ENCODE measurements at places on chromosomes 3 and 15.

GRCh38 chr3:194806991-194807630, 121.4 kb downstream of the FAM43A start:
- DNase-seq, result no peak

- no peak for DNase-seq
Measured at GRCh38 chr15:86231864-86232721, 152.4 kb downstream of the AGBL1 start.

- no peak for DNase-seq
Measured at GRCh38 chr3:107110596-107111305, 266.5 kb upstream of the CCDC54 start.

DNA sequence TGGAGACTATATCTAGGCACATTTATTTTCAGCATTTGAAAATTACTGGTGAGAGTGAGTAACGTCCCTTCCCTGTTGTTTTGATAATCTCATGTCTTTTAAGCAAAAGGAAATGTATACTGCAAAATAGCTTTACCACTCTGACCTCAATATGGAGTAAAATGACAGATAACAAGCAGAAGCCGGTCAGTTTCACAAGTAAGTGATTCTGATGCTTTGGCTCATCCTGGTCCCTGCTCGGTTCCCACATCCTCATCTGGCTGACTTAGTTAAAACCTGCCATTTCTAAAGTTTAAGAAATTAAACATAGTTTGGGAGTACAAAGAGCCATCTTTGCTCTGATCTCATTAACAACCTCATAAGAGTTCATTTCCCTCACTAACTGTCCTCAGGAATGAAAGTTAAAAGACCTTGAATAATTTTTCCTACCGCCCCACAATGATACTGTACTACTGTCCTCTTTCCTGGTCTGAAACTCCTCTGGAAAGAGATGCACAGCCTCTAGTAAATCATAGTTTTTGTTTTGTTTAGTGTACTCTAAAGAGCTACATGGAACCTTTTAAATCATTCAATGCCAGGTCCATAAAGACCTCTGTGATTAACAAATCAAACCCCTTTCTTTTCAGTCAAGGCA, 72.3 kb upstream of the ICE2 start:
- no peak for DNase-seq

- no peak for DNase-seq
Measured at GRCh38 chr15:65412556-65412955, 10.2 kb downstream of the IGDCC4 start.

GRCh38 chr3:45462522-45463265, 74.3 kb downstream of the LARS2 start:
- no peak for DNase-seq

DNA sequence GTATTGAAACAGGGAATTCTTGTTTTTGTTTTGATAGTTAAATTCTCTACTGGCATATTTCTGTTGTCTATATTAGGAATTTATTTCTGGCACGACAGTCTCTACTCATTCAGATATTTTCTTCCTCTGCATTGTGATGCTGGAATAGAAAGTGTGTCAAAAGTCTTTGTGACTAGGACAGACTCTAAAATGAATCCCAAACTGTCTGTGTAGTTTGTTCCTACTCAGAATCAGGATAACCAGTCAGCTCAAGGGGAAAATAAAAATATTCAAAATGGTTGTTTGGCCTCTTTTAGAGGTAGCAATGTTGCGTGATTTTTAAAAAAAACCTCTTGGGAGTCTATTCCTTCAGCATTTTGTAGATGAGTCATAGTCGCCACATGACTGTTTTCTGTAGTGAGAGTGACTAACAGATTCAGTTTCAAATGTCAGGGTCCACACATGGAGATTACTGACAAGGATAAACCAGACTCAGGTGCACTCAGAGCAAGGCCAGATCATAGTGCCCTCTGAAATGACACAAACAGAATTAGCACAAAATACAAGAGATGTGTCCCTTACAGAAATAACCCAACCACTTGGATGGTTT, 13.1 kb downstream of the SLC7A14 start:
- peak; percentile 62 for DNase-seq

- DNase-seq, result no peak
Measured at GRCh38 chr3:90032980-90033641, 925.7 kb downstream of the EPHA3 start.

GRCh38 chr3:157605356-157605755, 102.1 kb upstream of the VEPH1 start:
- DNase-seq, result no peak

GRCh38 chr3:148262980-148263379, 434.7 kb upstream of the AGTR1 start:
- no peak for DNase-seq

GRCh38 chr15:39833515-39833981, 50.9 kb upstream of the FSIP1 start:
- DNase-seq, result no peak

GRCh38 chr15:100468285-100468684, 60.5 kb downstream of the CERS3 start:
- DNase-seq, result no peak

GRCh38 chr3:55755516-55756205, 268.6 kb upstream of the WNT5A start:
- DNase-seq, result no peak

GRCh38 chr3:115930922-115931321, 307.6 kb downstream of the GAP43 start:
- no peak for DNase-seq

DNA sequence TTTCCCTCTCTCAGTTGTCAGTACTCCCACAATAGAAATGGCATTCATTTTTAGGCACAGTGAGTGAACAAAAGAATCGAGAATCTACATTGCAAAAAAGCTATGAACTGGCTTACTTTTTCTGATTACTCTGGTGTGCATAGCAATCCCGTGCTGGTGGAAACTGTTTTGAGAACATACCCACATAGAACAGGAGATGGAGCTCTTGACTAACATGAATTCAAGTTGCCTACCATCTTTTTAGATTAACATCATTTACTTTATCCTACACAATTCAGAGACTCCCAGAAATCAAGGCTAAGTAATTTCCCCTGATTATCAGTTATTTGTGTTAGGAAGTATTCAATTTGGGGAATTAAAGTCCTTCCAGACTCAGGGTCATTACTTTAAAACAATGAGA, 326.6 kb downstream of the ARPP21 start:
- peak; percentile 4 for DNase-seq

- no peak for DNase-seq
Measured at GRCh38 chr3:76039431-76039830, 254.1 kb upstream of the ZNF717 start.

DNA sequence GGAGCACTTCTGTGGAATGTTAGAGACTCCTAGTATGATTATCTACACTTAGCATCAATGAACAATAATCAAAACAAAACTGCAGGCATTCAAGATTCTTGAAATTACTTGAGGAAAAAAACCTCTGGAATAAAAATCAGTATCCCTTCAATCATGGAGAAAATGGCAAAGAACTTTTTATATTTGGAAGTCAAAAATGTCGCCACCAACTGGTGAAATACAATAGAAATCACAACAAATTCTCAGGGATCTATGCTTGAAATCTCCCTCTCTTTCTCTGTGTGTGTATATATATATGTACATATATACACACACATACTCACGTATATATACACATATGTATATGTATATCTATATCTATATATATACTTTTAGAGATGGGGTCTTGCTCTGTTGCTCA, 378.9 kb upstream of the ALCAM start:
- no peak for DNase-seq

GRCh38 chr15:50883903-50884302, 24.6 kb upstream of the AP4E1 start:
- DNase-seq, result peak; percentile 29

GRCh38 chr3:95172164-95172943, 1109.5 kb downstream of the NSUN3 start:
- DNase-seq, result no peak

DNA sequence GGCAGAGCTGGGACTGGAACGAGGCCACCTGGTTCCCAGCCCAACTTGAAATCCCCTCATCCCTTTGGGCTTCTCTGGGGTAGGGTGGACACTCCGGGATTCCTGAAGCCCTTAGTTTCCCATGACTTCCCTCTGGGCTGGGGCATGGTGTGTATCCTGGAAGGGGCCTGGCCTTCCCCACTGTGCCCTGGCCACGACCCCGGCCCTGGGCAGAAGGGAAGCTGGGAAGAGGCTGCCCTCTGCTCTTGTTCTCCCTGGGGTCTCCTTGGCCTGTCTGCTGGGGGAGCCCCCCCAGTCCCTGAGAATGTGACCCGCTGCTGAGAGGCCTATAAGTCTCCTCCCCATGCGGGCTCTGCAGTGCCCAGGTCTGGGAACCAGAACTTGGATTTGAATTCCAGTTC, 104.9 kb downstream of the LINGO1 start:
- DNase-seq, result no peak

DNA sequence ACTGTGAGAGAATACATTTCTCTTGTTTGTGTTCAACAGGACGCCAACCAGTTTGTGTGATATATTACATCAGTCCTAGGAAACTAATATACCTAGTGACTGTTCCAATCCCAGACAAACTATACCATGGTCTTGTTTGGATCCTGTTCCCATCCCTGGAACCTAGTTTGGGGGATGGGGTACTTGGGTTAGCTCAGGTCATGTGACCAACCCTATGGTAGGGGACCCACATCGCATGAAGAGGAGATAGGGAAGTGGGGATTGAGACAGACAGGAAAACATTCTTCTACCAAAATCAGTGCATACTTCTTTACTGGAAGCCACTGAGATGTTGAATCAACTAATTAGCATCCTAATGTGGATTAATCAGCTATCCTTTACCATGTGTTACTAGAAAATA, 146.1 kb downstream of the THSD4 start:
- DNase-seq, result no peak

- DNase-seq, result no peak
Measured at GRCh38 chr3:8505621-8506020, 4.0 kb downstream of the LMCD1 start.

- no peak for DNase-seq
Measured at GRCh38 chr3:102299125-102299877, 135.5 kb upstream of the ZPLD1 start.

- DNase-seq, result no peak
Measured at GRCh38 chr15:96261575-96262034, 68.9 kb upstream of the NR2F2 start.

- DNase-seq, result no peak
Measured at GRCh38 chr3:13332740-13333139, 87.4 kb downstream of the NUP210 start.

GRCh38 chr3:107217172-107217571, 160.1 kb upstream of the CCDC54 start:
- peak; percentile 95 for DNase-seq

- no peak for DNase-seq
Measured at GRCh38 chr15:58292751-58293175, 139.0 kb upstream of the LIPC start.

GRCh38 chr15:51759557-51760070, 8.2 kb downstream of the TMOD2 start:
- peak; percentile 79 for DNase-seq

- no peak for DNase-seq
Measured at GRCh38 chr3:158671821-158672214, 630 bp downstream of the LXN start.

GRCh38 chr15:80138961-80139360, 13.8 kb upstream of the FAH start:
- no peak for DNase-seq

GRCh38 chr3:112611752-112612515, 29.0 kb downstream of the CCDC80 start:
- DNase-seq, result no peak

DNA sequence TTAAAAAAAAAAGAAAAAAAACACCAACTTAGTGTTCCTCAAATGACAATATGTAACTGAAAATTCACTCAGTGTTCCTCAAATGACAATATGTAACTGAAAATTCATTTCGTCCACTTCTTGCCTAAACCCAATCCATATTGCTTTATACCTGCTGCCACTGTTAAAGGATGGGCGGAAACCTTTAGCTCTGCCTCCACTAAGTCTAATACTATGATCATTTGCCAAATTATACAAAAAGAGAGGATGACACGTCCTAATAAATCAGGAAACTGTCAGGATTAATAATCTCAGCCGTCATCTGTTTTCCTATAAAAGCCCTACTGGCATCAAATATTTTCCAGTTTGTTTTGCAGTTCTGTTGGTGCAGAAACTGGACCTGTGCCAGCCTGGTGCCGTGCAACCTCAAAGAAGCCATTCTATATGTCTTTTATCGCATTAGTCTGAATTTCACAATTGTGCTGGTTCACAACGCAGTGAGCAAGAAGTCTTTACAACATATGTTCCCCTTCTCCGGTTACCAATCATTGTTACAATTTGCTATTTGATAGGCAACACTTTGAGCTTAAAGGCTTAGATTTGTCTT, 160.4 kb upstream of the KCNH8 start:
- DNase-seq, result no peak

DNA sequence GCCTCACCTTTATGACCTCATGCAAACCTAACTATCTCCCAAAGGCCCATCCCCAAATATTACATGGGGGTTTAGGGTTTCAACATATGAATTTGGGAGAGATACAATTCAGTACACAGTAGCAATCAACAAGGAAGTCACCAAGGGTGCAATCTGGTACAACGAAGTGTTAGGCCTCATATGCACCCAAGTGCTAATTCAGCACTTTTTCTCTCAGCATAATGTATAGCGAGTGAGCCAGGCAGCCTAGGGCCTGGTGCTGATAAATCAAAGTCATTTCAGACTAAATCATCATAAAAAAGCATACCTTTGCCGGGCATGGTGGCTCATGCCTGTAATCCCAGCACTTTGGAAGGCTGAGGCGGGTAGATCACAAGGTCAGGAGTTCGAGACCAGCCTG, 11.7 kb upstream of the KBTBD8 start:
- DNase-seq, result no peak

DNA sequence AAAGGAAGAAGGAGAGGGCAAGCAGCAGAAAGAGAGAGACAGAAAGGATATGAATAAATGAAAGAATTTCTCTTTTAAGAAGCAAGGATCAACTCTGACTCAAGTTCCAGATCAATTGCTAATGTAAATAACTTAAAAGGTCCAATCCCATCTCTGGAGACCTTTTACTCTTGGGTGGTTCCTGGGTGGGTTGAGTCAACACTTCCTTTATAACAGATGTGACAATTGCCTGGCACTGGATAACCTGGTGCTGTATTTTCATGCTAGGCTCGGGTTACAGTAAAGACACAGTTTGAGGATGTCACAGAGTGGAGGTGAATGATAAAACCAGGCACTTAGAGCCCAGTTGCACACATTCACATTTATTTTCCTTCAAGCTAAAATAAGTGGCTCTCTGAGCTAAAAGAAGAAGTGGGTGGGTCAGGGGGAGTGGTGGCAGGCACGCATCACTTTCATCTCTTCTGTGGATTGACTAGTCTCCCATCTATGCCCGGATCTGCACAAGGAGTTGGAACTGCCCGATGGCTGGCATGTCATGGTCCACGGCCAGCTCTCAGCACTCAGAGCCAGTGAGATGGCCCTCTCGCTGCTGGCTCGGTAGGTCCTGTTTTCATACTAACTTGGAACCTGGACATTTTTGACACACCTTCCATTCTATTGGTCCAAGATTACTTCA, 465.8 kb downstream of the FOXP1 start:
- DNase-seq, result no peak

- DNase-seq, result no peak
Measured at GRCh38 chr15:52257734-52258062, 37.9 kb downstream of the MYO5C start.

Data from HS-27A (cell line).